ENCODE measurements at places on chromosomes 6 and 20.
A peak's percentile ranks its signal among the peaks of the same experiment; 100 is the strongest.

GRCh38 chr20:57618091-57618763, 2.0 kb downstream of the ZBP1 start:
- no peak for DNase-seq

DNA sequence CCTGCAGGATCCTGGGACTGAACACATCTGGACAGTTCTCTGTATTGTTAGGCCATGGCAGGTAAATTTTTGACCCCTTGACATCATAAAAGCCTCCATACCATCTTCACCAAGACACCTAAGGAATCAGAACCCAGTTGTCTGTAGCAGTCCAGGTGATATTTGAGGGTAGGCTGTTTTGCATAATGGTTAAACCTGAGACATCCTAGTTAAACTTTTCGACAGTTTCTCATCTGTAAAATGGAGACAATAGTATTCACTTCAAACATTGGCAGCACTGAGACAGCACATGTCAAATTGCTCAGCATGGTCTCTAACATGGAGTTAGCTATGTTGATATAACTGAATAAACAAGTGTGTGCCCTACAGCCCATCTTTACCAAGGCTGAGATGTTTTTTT, 24.8 kb downstream of the C6orf62 start:
- DNase-seq: no peak

DNA sequence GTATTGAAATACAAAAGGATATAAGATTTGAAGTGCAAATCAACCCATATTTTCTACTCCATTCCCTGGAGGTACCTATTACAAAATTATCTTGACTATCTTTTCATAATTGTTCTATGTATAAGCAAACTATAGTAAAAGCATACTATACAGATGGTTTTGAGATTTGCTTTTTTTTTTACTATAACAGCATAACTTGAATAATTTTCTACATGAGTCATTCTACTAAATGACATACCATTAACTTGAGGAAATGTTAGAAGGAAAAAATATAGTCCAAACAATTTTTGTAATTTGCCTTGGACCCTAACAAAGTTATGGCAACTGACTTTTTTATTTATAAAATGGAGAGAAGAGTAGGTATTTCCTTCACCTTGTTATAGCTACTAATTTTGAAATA, 472.7 kb downstream of the PKHD1 start:
- no peak for DNase-seq

DNA sequence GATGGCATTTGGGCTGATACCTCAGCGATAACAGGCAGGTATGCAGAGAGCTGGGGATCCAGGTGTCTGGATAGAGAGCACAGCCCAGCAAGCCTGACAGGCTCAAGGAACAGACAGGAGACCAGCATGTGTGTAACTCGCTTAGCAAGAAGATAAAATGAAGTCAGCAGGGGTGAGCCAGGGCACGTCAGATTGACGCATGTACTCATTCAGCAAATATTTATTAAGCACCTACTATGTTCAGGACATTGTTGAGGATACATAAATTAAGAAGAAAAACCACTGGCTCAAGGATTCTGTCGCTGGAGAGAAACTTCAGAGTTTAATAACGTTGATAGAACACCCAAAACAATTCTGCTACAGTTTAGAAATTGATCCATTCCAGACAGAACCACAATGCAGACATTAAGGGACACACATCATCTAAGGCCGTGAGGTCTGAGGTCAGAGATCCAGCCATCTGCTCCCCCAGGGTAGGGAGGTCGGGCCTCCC, 1.0 kb upstream of the DUSP22 start:
- DNase-seq: no peak

DNA sequence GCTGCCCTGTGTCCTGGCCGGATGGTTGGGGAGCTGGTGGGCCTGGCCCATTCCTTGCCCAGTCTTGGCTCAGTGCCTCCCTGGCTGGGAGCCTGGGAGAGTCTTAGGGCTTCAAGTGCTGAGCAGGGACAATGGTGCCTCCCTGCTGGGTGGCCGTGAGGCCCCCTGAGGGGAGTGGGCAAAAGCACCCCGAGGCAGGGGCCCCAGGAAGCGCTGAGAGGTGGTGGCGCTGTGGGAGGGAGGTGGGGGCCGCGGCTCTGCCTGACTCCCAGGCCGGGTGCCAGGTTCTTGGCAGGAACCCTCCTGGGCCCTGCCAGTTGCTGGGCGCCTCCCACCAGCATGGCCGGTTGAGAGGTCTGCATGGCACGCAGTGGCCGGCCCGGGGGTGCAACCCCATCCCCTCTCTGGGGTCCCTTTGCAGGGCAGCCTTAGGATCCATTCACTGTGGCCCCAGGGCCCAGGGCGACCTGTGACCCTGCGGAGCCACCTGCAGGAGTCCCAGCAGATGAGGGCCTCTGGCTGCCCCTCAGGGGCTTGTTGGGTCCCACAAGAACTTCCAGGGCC, 9.2 kb upstream of the RPS21 start:
- no peak for DNase-seq

DNA sequence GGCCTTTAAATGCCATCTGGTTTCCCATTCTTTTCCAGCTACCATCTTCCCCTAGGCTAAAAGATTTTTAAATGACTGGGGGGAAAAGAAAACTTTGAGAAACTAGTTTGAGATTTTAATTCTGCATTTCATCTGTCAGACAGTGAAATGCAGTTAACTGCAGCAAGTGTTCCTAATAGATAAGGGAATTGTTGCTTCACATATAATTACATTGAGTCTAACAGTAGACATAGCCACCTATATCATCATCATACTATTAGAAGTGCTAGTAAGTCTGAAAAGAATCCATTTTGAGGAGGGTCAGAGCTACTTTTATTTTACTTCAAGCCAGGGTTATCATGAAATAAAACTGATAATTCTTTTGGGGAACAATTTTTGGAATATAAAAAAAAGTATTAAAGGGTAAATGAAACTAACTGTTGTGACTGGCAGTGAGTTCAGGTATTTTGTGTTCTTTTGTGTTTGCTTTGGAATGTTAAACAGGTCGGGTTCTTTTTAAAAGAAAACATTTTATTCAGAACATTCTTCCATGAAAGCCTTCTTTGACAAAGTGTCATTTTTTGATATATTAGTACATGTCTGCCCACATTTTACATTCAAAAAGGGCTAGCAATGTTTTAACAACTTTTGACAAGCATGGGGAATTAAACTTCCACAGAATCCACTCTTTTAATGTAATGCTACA, 170.1 kb downstream of the HS3ST5 start:
- DNase-seq: no peak

DNA sequence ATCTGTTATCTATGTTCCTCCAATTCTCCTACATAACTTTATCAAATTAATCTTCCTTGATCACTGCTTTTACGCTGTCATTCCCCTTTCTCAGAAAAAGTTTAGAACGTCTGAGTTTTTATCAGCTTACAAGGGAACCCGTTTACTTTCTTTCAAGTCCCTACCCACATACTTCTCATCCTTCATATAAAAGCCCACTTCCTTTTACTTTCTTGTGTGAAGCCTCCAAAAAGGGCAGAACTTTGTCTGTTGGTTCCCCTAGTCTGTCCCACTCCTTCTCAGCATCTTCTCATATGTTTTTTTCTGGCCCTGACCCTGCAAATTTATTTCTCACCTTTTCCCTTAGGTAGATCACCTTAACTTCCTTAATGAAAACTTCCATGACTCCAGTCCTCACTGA, 106.1 kb downstream of the TFAP2B start:
- no peak for DNase-seq

- no peak for DNase-seq
Observed at GRCh38 chr6:33664506-33665057, 43.5 kb downstream of the ITPR3 start.

GRCh38 chr6:15417811-15418210, 171.9 kb downstream of the JARID2 start:
- DNase-seq: peak; percentile 25

GRCh38 chr20:43432498-43432897, 25.2 kb upstream of the SRSF6 start:
- no peak for DNase-seq

- DNase-seq: no peak
Observed at GRCh38 chr6:14546036-14546435, 428.5 kb downstream of the CD83 start.

DNA sequence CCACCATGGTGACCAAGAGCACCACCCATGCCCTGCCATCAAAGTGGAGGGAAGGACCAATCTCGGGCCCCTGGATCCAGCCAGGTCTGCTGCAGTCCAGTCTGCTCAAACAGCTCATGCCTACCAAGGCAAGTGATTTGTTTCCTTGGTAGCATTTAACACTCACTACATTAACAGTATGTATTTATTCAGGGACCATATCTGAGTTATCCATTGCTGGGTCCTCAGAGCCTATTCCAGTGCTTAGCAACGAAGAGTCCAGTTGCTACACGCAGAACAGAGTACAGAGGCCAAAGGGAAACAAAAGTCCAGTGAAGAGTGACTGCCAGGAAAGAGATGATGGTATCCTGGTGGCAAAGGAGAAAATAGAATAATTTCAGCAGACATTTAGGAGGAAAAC, 352.2 kb downstream of the PTPRT start:
- DNase-seq: no peak

- DNase-seq: no peak
Observed at GRCh38 chr6:5121479-5121878, 36.3 kb downstream of the PPP1R3G start.

GRCh38 chr6:144543006-144543871, 258.1 kb downstream of the UTRN start:
- no peak for DNase-seq

- no peak for DNase-seq
Observed at GRCh38 chr20:62390317-62391164, 3.6 kb downstream of the RPS21 start.

DNA sequence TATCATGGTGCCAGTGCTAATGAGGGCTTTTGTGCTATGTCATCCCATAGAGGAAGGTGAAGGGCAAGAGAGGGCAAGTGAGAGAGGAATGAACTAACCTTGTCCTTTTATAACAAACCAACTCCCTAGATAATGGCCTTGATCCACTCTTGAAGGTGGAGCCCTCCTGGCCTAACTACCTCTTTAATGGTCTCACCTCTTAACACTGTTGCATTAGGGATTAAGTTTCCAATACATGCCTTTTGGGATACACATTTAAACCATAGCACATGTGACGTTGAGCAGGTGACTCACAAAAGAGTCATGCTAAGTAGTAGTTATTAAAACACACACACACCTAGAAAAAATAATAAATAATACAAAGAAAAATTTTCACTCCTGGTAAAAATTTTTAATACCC, 36.9 kb downstream of the CCN2 start:
- no peak for DNase-seq

DNA sequence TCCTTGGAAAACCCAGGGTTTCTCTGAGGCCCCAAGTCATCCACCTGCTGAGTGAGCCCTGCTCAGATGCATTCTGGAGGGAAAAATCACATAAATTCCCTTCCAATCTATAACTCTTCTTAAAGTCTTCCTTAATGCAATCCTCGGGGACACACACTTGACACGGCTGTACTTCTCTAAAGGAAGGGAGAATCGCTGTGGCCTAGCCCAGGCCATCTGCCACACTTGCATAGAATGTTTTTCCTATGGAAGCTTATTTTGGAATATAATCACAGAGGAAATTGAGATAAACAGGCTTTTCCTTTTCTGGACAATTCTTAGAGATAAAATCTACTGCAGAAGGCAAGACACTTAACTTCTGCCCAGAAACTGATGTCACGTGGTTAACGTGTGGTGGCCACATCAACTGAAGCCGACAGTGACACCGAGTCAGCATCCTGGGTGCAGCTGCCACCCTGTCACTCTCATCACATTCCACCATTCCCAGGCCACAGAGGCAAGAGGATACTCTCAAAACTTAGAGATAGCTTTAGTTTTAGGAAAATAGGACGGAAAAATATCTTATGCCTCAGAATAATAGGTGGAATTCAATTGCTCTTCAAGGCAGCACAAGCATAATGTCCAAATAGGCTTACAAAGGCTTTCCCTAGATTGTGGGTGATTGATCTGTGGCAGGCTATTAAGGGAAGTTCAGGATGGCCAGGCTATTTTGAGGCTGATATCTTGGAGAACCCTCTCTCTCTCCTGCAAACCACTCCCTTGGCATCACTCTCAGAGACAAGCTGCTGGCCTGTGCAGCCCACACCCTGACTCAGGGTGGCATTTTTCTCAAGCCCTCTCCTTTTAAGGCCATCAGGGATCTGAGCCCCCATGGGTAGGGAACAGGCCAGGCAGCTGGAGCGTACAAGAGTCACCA, 29.6 kb downstream of the PSMB1 start:
- DNase-seq: no peak

DNA sequence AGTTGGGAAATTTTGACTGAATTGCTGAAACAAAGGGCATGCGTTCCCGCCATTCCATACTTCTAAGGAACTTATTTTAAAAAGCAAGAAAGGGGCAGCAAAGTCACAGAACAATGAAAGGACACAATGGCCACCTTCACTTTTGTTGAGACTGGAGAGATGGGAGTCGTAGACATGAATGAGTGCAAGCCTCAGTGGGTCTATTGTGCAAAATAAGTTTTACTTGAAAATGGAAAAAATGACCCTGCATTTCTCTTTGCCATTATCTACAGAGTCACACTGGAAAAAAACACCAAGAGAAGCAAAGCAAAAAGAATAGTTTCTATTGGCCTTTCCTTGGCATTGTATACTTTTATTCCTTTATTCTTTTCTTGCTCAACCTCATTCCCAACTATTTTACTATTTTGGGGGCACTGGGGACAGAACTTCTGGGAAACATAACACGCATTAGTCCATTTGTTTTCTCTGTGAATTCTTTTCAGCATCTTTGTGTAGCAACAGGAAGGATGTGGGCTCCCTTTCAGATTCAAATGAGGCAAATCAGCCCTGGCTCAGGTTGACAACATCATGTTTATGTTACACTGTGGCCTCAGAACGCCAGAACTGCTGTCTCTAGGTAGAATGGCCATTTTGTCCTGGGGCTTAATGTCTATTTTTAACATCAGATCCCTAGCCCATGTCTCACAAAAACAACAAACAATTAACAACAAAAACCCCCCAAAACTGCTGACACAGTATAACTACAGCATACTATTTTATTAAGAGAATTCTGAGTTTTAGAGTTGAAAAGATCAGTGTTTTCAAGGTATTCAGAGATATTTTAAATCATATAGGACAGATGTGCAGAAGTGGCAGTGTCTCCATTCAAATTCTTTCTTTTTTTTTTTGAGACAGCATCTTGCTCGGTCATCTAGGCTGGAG, 122.2 kb downstream of the FYN start:
- no peak for DNase-seq

DNA sequence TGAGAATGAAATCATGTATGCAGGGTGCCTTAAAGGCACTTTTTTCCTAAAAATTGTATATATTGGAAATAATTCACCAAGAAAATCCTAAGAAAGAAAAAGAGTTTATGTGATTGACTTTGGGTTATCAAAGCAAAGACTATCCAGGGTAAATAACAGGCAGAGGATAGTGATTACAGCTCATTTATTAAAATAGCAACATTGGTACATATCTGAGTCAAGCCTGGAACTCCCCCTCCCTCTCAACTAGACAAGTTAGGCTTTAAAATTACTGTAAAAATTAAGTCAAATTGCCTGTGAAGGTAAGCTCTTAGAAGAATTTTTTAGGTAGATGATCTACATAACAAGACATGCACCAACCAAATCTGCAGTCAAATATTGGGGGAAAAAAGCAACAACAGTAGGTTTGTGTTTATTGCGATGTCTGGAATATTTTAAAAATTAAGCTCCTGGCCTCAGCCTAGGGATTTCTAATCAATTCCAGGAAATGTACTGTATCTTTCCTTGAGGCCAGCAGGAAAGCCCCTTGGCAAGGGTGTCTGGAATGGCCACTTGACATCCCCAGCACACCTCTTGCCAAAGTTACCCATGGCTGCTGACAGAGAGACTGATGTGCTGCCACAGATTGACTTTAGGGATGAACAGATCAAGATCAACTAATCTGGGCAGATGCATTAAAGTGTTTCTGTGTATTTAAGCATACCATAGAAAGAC, 31.2 kb upstream of the HBS1L start:
- no peak for DNase-seq

GRCh38 chr6:21769405-21769861, 175.9 kb downstream of the SOX4 start:
- DNase-seq: no peak
